ENCODE measurements at places on chromosomes 12 and 14.

DNA sequence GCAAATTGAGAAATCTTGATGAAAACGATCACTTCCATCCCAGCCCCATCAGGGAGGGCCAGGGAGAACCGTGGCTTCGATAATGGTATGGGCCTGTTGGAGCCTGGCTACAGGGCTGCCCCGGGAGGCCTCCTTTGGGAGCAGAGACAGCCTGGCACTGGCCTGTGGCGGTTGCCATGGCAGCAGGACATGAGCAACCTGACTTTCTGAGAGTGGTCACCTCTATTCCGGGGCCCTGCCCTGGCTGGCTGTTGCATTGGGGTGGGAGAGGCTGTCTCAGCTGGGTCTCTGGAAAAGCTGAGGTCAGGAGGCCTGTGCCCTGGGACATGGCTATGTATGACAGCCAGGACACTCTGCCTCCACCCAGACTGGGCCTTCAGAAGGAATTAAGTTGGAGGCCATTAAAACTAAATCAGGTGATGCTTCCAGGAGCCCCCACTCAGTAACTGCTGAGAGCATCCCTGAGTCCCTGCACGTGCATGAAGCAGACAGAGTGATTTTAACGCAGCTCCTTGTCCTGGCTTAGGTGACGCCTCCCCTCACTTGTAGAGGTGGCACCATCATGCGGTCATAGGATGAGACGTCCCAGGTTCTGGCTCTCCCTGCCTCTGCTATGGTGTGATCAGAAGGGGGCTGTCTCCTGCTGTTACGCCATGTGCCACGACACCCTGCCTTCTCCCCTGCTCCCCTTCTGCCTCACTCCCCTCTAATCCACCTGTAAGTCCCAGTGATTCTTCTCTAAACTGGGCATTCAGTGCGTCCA is 126.3 kb downstream of the SLC25A47 start:
- DNase-seq, result no peak

- no peak for DNase-seq
Measured at GRCh38 chr14:66405158-66405557, 81.0 kb upstream of the CCDC196 start.

GRCh38 chr12:111425655-111426054 is 19.9 kb downstream of the SH2B3 start:
- DNase-seq, result no peak

DNA sequence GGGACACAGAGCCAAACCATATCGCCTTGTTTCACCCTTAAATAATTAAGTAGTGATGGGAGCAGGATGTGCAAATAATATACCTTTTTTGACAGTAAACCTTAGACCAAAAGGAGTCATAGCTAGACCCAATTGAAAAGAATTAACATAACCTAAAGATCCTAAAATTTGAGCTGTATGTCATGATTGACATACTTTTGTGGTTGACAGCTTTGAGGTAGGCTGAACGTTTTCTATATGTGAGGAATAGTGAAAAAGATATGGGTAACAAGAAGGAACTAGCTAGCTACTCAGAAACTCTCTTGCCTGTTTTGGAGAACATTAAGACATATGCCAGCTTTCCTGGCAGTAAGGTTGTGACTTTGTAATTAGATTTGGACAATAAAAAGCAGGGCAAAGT is 320.6 kb downstream of the KCNC2 start:
- DNase-seq, result no peak

- no peak for DNase-seq
Measured at GRCh38 chr14:54343272-54344121, 53.3 kb upstream of the CDKN3 start.
